Stimulated activated CD4-positive, alpha-beta T cell treated with anti-CD3 and anti-CD28 coated beads, Interleukin-2, amount 100 ng/mL, for 48 hours (primary cell): ENCODE measurements at places on chromosomes 7 and 10.

DNA sequence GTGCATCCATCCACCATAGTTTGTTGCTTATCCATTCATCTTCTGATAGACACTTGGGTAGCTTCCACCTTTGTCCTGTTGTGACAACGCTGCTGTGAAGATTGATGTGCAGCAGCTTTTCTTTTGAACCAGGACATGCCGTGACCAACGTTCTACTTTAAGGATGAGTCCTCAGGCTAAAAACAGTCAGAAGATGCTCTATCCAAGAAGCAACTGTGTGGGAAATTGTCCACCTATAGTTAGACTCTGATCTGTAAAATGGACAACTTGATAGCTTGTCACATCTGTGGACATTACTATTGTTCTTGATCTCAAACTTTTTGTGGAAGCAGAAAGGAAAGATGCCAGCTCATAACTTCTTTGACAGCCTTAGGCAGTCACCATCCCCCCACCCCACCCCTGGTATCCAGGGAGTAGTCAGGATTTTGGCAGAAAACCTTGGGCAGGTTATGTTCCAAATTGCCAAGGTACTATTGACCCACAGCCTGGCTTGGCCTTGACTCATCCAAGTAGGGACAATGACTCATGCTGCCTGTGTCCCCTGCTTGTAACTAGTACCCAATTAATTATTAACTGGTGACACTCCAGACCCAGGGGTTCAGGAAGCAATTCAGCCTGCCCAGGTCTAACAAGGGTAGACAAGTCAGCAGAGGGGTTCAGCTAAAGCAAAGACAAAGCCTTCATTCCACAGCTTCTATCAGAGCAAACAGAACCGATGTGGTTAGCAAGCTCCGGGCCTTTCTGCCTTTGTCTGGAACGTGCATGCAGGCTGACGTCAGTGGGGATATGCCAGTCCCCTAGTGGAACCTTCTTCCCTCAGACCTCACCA is 99.6 kb upstream of the ANLN start:
- DNase-seq, result no peak

GRCh38 chr7:116463956-116464355 is 35.6 kb upstream of the CAV2 start:
- DNase-seq, result no peak

DNA sequence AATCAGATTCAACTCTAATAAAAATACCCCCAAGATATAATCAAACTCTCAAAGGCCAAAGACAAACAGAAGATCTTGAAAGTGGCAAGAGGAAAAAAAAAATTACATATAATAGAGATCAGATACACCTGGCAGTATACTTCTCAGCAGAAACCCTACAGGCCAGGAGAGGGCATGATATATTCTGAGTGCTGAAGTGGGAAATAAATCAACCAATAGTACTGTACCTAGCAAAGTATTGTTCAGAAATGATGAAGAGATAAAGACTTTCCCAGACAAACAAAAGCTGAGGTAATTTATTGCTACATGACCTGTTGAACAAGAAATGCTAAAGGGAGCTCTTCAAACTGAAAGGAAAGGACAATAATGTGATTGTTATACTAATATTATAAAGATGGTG is 291.9 kb downstream of the SH2D4B start:
- DNase-seq, result no peak

- no peak for DNase-seq
These were observed 334.8 kb downstream of the PARD3 start for GRCh38 chr10:34480345-34480744.

GRCh38 chr7:80135309-80136104 is 876 bp downstream of the GNAI1 start:
- DNase-seq, result no peak

DNA sequence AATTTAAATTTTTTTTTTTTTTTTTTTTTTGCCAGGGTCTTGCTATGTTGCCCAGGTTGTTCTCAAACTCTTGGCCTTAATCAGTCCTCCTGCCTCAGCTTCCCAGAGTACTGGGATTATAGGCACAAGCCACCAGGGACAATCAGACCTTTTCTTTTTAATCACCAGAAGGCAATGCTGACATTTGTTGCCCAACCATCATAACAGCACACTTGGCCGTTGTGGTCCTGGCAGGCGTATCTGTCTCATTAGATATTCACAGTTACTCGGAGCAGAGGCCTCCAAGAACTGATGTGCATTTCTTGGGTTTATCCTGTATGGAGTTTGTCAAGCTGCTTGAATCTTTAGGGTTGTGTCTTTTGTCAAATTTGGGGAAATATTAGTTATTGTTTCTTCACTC is 100.0 kb downstream of the SORCS3 start:
- DNase-seq, result no peak

- no peak for DNase-seq
These were observed 338.3 kb downstream of the ETV1 start for GRCh38 chr7:13651167-13651566.

DNA sequence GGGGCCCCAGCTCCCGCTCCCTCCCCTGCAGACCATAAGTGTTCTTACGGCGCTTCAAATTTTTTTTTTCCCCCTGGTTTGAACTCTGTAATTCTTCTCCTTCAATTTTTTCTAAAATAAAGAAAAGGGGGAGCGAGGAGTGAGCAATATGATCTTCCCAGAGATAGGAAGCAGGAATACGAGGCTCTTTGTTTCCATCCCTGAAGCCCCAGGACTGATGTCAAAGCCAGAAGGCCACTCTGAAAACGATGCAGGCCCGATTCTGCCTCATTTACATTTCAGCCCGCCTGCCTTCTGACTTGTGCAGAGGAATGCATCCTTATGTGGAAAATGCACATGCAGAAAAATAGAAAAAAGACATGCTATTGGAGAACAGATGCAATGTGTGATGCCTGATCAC is 401.5 kb upstream of the MKI67 start:
- no peak for DNase-seq

DNA sequence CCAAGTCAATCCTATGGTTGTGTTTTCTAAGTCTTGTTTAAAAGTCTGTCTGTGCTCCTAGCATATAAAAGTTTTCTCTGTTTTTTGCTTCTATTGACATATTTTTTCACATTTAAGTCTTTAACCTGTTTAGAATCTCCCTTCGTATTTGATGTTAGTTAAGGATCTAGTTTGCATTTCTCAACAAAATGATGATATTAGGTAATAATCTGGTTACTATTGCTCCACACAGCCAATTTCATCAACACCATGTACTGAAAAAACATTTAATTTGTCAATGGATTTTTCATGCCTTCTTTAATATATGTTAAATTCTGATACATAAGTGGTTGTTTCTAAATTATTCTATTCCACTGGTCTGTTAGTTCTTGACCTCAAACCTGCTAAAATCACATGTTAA is 17.5 kb upstream of the TSGA13 start:
- DNase-seq, result no peak

DNA sequence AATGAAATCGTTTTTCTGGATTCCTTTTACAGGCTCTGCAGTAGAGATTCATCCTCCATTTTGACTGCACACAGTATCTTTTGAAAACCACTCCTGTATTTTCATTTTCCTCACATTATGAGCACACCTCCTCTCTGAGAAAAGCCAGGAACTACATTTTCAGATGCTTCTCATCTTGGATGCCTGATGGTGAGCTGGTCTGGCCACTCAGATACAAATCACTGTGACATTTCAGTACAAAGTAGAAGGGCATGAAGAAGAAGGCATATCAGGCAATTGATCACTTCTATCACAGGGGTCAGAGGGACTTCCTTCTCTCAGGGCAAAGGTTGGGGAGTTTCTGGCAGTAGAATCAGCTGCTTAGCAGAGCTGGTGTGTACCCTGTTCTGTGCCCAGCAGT is 192.0 kb upstream of the POM121L12 start:
- DNase-seq, result no peak

DNA sequence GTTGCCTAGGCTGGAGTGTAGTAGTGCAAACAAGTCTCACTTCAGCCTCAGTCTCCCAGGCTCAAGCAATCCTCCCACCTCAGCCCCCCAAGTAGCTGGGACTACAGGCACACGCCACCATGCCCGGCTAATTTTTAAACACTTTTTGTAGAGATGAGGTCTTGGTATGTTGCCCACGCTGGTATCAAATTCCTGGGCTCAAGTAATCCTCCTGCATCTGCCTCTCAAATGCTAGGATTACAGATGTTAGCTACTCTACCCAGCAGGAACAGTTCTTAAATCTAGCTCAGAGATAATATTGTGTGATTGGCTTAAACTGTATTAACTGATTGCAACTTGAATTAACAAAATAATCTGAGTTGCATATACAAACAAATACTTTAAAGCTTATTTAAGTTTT is 82.9 kb downstream of the CDK14 start:
- no peak for DNase-seq

DNA sequence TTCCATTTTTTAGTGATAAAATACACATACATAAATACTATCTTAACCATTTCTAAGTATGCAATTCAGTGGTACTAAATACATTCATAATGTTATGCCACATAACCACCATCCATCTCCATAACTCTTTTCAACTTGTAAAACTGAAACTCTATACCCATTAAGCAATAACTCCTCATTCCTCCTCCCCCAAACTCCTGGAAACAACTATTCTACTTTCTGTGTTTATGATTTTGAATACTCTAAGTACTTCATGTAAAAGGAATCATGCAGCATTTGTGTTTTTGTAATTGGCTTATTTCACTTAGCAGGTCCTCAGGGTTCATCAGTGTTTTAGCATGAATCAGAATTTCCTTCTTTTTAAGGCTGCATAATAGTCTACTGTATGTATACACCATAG is 131.8 kb downstream of the TES start:
- no peak for DNase-seq

GRCh38 chr10:119153661-119154060 is 11.9 kb downstream of the SFXN4 start:
- no peak for DNase-seq

DNA sequence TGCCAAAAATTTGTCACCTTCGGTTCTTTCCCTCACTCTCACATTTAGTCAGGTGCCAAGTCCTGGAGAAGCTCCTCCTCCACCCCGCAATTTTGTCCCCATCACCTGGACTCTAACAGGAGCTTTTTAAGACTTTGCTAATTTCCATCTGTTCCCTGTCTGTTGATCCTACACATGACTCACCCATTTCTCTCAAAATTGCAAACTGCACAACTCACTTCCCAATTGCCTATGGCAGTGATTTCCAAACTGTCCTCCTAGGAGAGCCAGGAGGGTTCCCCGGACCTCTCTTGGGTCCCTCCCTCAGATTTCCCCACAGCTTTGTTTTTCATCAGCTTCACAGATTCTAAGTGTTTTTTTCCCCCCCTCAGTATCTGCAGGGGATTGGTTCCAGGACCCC is 120.3 kb downstream of the WNT2 start:
- DNase-seq, result no peak

- no peak for DNase-seq
These were observed 23.9 kb downstream of the GLI3 start for GRCh38 chr7:42213093-42213492.

DNA sequence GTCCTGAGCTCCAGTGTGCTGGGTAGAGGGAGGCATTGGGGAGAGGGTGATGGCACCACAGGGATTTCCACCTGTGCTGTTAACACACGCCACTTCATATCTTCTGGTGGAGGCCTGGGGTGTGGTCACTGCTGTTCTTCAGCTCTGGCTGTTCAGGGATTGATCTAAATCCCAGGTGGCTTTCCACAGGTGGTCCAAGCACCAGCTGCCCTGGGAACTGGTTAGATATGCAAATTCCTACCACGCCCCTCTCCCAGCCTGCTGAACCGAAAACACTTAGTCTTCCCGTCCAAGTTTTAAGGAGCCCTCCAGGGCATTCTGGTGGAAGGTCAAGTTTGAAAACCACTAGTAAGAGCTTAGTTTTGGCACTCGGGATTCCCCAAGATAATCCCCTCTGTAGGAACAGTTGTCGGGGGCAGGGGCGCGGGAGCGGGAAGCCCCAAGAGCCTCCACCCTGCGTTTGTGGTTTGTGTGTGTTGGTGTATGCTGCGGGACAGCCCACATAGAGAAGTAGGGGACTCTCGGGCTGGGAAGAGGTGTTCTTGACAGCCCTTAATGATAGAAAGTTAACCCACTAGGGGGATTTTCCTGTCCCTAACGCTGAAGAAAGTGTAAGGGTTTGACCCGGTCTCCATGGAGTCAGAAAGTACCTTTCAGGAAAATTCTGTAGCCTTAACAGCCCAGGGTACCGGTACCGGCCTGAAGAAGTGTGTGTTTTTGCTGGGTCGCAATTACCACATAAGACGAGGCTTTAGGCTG is 5.1 kb downstream of the DEPP1 start:
- no peak for DNase-seq

DNA sequence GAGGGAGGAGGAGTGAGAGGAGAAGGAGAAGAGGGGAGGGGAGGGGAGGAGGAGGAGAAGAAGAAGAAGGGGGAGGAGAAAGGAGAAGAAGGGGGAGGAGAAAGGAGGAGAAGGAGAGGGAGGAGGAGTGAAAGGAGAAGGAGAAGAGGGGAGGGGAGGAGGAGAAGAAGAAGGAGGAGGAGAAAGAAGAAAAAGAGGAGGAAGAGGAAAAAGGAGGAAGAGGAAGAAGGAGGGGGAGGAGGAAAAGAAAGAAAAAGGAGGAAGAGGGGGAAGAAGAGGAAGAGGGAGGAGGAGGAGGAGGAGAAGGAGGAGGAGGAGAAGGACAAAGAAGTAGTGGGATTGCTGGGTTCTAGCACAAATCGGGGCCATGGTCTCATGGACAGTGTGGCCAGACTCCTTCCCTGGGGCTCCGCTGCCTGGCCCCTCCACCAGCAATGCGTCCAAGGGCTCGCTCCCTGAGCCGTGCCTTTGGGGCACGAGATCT is 4.2 kb upstream of the MAFK start:
- DNase-seq, result no peak
